ENCODE measurements at places on chromosomes 16 and 17.

GRCh38 chr16:11263737-11264136 is 5.4 kb downstream of the TNP2 start:
- peak; percentile 66 for DNase-seq

- DNase-seq: no peak
Observed at GRCh38 chr16:29881050-29881449, 18.0 kb upstream of the CDIPT start.

- peak; percentile 44 for DNase-seq
Observed at GRCh38 chr17:57045868-57046704, 39.0 kb upstream of the AKAP1 start.

- no peak for DNase-seq
Observed at GRCh38 chr17:6488008-6488539, 43.8 kb downstream of the PIMREG start.

DNA sequence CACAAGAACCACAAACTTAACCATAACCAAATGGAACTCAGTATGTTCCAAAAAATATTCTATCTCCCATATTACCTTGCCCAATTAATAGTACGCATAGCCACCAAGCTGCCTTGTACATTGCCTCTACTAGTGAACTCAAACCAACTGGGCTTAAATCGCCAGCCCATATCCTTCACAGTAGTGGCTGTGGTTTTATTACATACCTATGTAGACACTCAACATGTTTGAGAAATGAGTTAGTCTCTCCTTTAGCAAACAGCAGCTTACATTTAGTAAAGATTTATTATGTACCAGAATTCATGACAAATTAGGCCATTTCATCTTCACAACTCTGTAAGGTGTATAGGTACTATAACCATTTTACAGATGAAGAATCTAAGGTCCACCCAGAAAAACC is 41.4 kb downstream of the GRB2 start:
- DNase-seq: no peak

GRCh38 chr16:3216263-3216640 is 18.7 kb downstream of the ZNF200 start:
- DNase-seq: no peak

GRCh38 chr17:82278786-82279391 is 5.4 kb upstream of the CSNK1D start:
- no peak for DNase-seq

GRCh38 chr16:48450367-48450766 is 65.2 kb upstream of the SIAH1 start:
- DNase-seq: no peak

DNA sequence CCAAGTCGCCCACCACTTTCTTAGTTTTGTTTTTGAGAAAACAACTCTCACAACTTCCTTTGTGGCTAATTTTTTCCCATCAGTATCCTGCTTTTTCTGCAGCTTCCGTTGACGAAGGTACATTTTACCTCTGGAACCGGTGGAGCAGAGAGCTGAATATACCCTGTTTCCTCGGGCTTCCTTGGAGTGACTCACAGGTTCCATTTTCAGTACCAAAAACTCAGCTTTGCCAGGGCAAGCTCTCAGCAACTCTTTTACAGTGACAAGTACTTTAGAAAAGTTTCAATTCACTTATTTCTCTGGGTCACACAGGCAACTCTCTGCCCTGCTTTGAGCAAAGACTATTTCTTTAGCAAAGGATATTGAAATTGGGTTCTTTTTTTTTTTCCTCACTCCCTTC is 318.9 kb downstream of the SNX29 start:
- no peak for DNase-seq

DNA sequence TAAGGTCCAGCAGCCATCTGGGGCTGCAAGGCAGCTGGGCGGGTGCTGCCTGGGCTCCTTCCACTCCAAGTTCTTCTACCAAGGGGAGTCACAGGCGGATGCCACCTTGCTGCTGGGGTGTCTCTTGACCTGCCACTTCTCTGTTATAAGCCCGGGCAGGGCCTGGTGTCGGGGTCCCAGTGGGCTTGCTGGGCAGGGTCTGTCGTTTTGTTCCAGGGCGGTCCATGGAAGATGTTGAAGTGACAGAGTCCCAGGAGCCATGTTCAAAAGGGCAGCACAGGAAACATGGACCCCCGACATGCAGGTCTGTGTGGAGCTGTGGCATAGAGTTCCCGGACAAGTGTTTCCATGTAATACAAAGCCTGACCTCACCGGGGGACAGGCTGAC is 91.1 kb downstream of the TNFRSF13B start:
- no peak for DNase-seq

- no peak for DNase-seq
Observed at GRCh38 chr17:68401288-68401687, 56.0 kb downstream of the WIPI1 start.

- no peak for DNase-seq
Observed at GRCh38 chr16:86668136-86668910, 90.0 kb downstream of the FOXL1 start.

DNA sequence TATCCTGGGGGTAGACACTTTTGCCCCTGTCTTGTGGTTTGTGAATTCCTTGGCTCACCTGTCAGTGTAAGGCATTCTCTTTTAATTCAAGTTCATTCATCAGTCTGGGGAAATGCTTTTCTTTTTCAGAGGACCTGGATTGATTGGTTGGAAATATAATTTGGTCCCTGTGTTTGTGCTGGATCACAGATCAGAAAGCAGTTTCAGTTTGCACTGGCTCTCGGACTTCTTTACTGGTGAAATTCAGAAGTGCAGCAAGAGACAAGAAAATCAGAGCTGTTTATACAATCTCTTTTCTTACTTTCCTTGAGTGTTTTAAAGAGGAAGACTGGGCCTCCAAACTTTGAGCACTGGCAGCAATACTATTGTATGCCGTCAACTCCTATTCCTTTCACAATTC is 161.8 kb upstream of the KCNJ16 start:
- no peak for DNase-seq

DNA sequence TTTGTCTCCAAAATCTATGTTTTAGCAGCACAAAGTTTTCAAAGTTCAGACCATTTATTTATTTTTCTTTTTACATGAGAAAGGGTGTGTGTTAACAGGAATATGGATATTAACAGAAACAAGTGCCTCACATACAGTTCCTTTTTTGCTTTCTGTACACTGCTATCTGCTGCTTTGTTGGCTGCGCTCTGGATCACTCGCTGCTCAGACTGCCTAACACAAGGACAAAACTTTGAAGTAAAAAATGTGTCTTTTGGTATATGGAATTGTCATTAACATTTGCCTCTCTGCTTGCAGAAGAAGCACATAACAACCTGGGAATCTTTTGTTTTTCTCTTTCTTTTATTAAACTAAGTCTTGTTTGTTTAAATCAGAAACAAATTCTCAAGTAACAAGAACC is 262.8 kb downstream of the ZFHX3 start:
- no peak for DNase-seq

GRCh38 chr16:1497014-1497598 is 3.9 kb downstream of the TELO2 start:
- DNase-seq: no peak

- peak; percentile 42 for DNase-seq
Observed at GRCh38 chr17:55237268-55237667, 27.5 kb upstream of the HLF start.

DNA sequence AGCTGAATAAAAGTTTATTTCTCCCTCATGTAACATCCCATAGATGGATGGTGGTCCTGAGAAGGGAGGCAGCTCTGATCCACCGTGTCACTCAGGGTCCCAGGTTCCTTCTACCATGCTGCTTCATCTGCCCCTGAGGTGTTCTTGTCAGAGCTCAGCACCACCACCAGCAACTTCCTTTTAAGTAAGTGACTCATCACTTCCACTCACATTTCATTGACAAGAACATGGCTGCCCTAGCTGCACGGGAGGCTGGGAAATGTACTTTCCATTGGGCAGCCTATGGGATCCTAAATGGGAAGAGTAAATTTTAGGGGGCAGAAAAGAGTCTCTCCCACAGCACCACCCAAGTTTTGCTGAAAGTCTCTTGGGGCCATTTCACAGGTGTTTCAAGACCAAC is 134.7 kb downstream of the USP31 start:
- no peak for DNase-seq

DNA sequence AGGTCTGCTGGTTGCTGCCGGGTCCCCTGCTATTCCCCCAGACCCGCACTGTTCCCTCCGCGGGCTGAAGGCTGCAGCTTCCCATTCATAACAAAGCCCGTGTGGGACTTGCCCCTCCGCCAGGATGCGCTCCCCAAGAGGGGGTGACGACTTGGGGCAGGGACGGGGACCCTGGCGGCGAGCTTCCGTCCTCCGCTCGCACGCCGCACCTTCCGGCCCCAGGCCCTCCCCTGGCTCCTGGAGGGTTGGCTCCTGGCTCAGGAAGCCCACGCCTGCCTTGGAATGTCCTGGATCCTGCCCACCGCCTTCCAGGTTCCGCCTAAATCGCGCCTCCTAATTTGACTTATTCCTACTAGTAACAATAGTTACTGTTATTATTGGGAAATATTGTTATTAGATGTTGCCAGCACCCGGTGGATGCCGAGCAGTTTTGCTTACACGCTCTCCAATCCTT is 1.1 kb upstream of the TFAP4 start:
- DNase-seq: peak; percentile 70

- no peak for DNase-seq
Observed at GRCh38 chr17:72514321-72514861, 393.6 kb downstream of the SOX9 start.

- no peak for DNase-seq
Observed at GRCh38 chr16:87017371-87018012, 299.7 kb downstream of the C16orf95 start.

GRCh38 chr16:72073560-72074230 is 10.7 kb downstream of the HPR start:
- DNase-seq: no peak

DNA sequence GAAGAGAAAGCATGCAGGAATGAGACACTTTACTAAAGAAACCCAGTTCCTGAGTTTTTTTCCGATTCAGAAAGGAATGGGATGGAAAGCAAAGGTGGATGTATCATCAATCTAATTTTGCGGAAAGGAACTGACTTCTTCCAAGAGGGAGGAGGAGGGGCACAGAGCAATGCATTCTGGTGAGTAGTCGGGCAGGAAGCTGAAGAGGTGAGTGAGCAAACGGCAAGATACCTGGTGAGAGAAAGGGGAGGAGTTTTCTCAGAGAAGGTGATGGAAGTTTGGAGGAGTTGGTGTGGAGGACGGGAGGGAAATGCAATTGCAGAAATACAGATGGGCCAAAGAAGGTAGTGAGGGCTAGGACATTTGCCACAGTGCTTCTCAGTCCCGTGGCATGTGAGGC is 713.2 kb downstream of the KCNJ2 start:
- DNase-seq: no peak

DNA sequence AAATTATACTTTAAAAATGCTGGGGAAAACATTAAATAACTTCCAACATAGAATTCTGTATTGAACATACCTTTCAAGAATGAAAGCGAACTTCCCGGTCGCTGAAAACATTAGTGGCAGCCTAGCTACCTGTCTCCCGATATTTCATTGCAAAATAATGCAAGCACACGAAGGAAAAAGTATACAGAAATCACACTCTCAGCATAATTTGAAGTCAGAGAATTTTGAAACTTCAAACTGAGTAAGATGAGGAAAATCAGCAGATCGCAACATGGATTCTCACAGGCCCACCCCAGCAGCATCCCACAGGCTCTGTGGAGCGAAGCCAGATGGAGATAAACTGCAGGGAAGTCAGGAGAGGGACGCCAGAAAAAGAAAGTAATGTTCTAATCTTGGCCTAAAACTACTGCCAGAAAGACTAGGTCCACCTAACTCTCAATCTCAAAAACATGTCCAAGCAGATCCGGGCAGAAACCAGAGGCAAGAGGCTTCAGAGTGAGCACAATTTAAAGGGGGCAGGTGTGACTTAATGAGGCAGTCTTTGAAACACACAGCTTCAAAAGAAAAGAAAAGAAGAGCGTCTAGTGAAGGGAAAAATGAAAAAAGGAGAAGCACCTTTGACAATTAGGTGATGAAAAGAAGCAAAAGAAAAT is 4.8 kb upstream of the GOSR1 start:
- DNase-seq: no peak

DNA sequence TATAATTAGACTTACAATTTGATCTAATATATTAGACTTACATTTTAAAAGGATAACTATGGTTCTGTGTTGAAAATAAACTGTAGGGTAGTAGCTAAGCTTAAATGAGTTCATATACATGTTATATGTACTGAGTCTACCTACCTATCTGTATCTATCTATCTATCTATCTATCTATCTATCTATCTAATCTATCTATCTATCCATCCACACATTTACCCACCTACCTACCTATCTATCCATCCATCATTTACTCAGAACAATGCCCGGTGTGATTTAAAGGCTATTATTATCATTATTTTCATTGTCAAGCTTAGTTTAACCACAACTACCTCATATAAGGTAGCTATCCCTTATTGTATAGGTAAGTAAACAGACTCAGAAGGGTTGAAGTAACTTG is 7.0 kb downstream of the KRT10 start:
- DNase-seq: no peak

- DNase-seq: no peak
Observed at GRCh38 chr17:50182783-50183420, 17.1 kb downstream of the SGCA start.

- DNase-seq: no peak
Observed at GRCh38 chr16:68073902-68074760, 11.0 kb upstream of the NFATC3 start.

- no peak for DNase-seq
Observed at GRCh38 chr17:38328620-38329019, 15.1 kb downstream of the GPR179 start.

DNA sequence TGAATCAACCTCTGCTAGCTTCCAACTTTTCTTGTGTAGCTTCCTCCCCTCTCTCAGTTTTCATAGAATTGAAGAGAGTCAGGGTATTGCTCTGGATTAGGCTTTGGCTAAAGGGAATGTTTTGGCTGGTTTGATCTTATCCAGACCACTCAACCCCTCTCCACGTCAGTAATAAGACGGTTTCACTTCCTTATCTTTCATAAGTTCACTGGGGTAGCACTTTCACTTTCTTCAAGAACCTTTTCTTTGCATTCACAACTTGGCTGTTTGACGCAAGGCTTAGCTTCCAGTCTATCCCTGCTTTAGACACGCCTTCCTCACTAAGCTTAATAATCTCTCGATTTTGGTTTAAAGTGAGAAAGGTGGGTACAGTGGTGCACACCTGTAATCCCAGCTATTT is 29.7 kb upstream of the OR1A2 start:
- DNase-seq: peak; percentile 38

- no peak for DNase-seq
Observed at GRCh38 chr16:80586476-80586875, 45.7 kb downstream of the DYNLRB2 start.

GRCh38 chr16:77669057-77669456 is 53.3 kb upstream of the NUDT7 start:
- DNase-seq: no peak

- DNase-seq: no peak
Observed at GRCh38 chr17:42623271-42623670, 13.8 kb downstream of the TUBG1 start.

- DNase-seq: no peak
Observed at GRCh38 chr16:17603626-17604025, 132.9 kb upstream of the XYLT1 start.
